ENCODE measurements at places on chromosomes 12 and 14.

- no peak for DNase-seq
Observed at GRCh38 chr14:68908803-68909202, 70.3 kb downstream of the ACTN1 start.

DNA sequence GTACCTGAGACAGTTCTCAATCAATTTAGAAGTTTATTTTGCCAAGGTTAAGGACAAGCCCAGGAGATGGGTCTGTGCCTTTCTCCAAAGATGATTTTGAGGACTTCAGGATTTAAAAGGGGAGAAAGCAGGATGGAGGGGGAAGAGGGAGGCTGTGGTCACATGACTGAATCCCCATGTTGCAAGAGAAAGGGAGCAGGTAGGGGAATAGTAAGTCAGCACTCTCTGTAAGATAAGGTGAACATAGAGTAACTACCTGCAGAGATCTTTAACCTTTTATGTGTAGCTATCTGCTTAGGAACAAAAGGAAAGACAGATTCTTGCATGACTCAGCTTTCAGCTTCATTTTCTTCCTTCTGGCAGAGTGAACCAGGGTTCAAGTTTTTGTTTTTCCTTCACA, 25.9 kb downstream of the DGLUCY start:
- no peak for DNase-seq

DNA sequence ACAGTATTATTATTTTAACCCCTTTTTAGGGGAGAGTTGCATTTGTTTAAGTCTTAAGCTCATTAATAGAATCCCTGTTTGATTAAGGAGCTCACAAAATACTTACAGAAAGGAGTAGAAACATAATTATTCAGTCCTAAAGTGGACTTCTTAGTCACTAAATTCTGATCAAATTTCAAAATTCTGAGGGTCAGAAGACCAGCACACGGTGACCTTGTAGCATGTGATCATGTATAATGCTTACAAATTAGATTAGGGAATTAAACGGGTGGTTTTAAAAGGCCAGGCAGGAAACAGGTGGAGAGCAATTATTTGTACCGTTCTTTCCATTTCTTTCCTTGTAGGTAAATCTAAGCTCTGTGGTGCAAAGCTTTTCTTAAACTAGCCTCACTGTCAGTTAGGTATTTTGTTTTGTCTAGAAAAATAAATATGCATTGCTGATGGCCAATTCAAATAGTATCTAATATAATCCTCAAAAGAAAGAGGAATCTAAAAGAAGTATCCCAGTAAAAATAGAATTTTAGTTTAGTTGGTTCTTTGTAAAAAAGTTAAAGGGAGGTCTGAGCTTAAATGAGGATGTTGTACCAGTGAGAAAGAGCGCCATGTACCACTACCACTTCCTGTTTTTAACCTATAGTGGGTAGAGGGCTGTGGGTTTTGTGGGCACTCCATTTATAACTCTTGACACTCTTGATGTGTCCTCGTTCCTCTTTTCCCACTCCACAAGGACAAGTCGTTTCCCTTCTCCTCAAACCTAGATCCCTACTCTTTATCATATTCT, 51.1 kb downstream of the SLC38A1 start:
- peak; percentile 54 for DNase-seq

DNA sequence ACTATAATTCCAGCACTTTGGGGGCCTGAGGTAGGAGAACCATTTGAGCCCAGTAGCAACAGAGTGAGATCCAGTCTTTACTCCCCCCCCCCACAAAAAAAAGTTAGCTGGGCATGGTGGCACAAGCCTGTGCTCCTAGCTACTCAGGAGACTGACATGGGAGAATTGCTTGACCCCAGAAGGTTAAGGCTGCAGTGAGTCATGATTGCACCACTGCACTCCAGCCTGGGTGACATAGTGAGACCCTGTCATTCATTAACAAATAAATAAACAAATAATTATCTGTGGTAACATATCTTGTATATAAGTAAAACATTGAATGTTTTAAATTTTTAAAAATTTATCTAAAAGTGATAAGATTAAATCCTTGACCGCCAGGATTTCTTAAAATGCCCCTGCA, 4.8 kb downstream of the ENTPD5 start:
- no peak for DNase-seq

- no peak for DNase-seq
Observed at GRCh38 chr12:130438711-130439110, 101.0 kb downstream of the PIWIL1 start.
